ENCODE measurements at places on chromosomes 2 and 18. TPM values are rescaled to one million over a fixed set of nuclear protein-coding genes. Genes with fewer than 3 reads are reported as not detected.
A peak's percentile ranks its signal among the peaks of the same experiment; 100 is the strongest.

Gene CNGA3
- 0.11 TPM for total RNA-seq

Gene LONRF2
- total RNA-seq = 43.2 TPM

Gene MALL
- total RNA-seq = 2.7 TPM

DNA sequence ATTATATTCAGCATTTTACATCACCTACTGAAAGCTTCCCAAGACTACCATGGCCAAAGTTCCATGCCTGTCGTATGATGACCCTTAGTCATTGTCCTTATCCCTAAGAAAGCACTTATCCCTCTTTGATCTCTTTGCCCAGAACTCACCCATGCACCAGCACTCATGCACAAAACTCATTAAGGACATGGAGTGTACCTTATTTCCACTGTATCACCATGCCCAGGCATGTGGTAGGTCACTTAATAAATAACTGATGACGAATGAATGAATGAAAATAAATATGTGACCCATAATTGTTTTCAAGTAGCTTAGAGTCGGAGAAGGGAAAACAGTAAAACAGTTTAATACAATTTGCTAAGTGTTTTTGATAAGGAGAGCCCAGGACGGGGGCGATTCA, 220.1 kb downstream of the IKZF2 start:
- H3K4me1 ChIP-seq = no peaks in the 10 kb centered on the region
- no peak overlapping the region for H3K4me3 ChIP-seq
- no peak overlapping the region for H3K27ac ChIP-seq

- H3K27me3 ChIP-seq = no peaks in the 10 kb centered on the region
- H3K36me3 ChIP-seq = no peaks in the 10 kb centered on the region
- no peak overlapping the region for H3K4me3 ChIP-seq
- H3K4me1 ChIP-seq = no peaks in the 10 kb centered on the region
- DNase-seq = no peak
These were observed 536.1 kb downstream of the SLC4A3 start for GRCh38 chr2:220163486-220163885.

DNA sequence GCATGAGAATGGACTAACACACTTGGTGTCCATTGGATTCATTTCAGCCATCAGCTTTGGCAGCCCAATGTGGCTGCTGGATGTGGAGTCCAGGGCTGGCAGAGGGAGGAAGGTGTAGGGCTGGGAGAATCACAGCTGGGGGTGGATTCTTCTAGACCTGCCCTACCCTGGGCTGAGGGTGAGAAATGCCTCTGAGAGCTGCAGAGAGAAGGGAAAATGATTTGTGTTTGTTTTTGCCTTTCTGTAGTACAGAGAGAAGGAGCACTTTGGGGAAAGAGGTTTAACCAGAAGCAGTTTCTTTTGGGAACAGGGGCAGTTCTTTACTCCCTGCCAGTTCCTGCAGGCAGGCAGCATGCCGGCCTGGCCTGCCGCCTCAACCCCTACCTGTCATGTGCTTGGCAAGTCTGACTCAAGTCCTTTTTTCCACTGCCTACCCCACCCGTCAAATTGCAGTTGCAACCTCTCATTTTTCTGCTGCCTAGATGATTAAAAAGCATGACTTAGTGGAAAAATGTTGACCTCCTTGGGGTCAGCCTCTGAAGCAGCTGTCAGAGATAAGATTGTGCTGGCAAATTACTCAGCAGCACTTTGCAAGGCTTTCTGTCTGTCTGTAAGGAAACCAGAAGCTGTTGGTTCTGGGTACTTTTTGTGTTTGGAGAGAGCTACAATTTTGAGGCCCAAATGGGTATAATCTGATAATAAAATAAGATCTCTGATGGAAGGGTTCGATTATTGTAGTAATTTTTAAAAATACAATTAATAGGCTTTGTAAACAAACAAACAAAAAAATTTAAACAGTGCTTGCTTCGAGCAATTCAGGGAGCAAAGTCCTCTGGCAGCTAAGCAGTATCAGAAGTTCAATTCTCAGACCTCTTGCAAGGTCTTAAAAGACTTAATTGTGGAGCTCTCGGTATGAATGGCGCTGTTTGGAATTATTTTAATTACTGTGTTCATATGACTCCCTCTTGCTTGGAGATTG, 21.7 kb downstream of the LBH start:
- DNase-seq = peak; percentile 95
- H3K4me1 ChIP-seq = peaks cover 38% of the 10 kb centered on the region
- no peaks in the 10 kb centered on the region for H3K27me3 ChIP-seq
- H3K36me3 ChIP-seq = no peaks in the 10 kb centered on the region
- peak overlapping the region; percentile 35 for H3K27ac ChIP-seq

GRCh38 chr2:235848055-235848454, 320.1 kb downstream of the GBX2 start:
- H3K27ac ChIP-seq = no peak overlapping the region
- DNase-seq = no peak
- H3K27me3 ChIP-seq = no peaks in the 10 kb centered on the region
- H3K4me1 ChIP-seq = no peaks in the 10 kb centered on the region
- no peak overlapping the region for H3K4me3 ChIP-seq
- H3K36me3 ChIP-seq = no peaks in the 10 kb centered on the region

- H3K4me3 ChIP-seq = no peak overlapping the region
- H3K27me3 ChIP-seq = no peaks in the 10 kb centered on the region
These were observed 36.0 kb upstream of the TTC27 start for GRCh38 chr2:32591669-32592463.

DNA sequence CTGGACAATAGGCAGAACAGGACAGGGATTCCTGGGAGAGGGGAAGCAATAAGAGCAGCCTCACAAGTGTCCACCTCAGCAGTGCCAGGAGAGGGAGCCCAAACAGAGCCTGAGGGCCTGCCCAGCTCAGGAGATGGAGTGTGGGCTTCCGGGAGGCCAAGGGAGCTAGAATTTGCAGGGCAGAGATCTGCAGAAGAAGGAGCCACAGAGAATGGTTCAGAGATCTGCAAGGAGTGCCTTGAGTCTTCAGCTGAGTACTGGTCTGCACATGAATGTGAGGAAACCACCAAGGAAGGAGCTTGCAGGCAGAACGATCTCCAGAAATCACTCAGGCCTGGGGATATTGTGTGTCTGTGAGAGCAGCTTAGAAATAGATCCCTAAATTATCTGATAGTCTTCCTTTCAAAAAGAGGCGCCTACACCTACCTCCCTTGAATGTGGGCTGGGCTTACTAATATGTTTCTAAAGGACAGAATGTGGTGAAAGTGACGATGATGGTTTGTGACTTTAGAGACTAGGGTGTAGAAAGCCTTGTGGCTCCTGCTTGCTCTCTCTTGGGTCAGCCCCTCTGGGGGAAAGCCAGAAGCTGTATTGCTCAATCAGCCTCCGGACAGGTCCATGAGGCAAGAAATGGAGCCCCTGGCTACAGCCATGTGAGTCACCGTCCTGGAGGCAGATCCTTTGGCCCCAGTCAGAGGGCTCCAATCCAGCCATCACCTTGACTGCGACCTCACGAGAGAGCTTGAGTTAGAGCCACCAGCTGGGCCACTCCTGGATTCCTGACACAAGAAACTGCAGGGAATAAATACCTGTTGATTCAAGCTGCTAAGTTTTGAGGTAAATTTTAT, 7.6 kb upstream of the LPIN1 start:
- H3K4me3 ChIP-seq = no peak overlapping the region
- peak overlapping the region; percentile 19 for H3K27ac ChIP-seq
- no peaks in the 10 kb centered on the region for H3K4me1 ChIP-seq
- H3K36me3 ChIP-seq = no peaks in the 10 kb centered on the region
- DNase-seq = peak; percentile 94
- no peaks in the 10 kb centered on the region for H3K27me3 ChIP-seq

DNA sequence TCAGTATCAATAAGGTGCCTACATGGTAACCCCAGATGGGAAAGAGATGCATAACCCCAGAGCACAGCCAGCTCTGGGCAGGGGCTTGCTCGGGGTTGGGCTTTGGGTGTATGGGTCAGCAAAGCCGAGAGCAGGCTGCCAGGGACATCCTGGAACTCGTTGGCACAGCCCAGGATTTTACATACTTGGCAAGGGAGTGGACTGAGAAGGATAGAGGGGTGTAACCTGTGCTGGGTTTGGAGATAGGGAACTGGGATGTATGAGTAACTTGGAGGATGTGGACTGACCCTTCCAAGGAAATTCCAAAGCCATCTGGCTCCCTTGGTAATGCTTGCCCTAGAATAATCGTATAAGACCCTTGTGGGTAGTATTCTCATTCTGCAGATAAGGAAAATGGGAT, 44.2 kb downstream of the GPR39 start:
- DNase-seq = no peak
- H3K36me3 ChIP-seq = no peaks in the 10 kb centered on the region
- no peak overlapping the region for H3K4me3 ChIP-seq
- H3K4me1 ChIP-seq = no peaks in the 10 kb centered on the region
- no peak overlapping the region for H3K27ac ChIP-seq

Gene TCF7L1
- 0.36 TPM for total RNA-seq

DNA sequence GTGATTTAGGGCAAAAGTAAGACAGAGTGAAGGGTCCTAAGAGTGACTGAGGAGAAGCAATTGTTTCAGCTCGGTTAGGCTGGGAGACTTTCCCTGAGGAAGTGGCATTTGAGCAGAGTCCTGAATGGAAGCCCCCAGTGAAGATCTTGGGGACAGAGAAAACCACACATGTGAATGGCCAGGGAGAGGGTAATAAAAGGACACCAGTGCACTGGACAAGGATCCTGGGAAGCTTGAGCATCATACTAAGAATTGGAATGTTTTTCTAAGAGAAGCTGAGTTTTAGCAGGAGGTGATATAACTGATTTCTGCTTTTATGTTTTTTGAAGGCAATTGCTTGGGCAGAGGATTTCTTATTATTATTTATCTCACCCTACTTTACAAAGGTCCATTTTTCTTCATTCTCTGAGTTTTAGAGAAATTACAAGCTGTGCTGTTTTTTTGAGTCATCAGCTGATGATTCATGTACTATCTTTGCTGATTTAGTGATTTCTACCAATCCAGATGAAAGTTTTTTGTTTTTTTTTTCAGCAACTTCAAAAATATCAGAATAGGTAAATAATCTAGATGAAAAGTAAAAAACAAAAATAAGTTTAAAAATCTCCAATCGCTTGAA, 43.5 kb downstream of the MFSD6 start:
- H3K4me3 ChIP-seq = no peak overlapping the region
- H3K27me3 ChIP-seq = no peaks in the 10 kb centered on the region
- H3K36me3 ChIP-seq = no peaks in the 10 kb centered on the region
- H3K27ac ChIP-seq = peak overlapping the region; percentile 38
- peaks cover 27% of the 10 kb centered on the region for H3K4me1 ChIP-seq
- no peak for DNase-seq

Gene CERS6
- total RNA-seq = 29.6 TPM

- no peak overlapping the region for H3K27ac ChIP-seq
- H3K4me1 ChIP-seq = no peaks in the 10 kb centered on the region
- H3K27me3 ChIP-seq = no peaks in the 10 kb centered on the region
- no peaks in the 10 kb centered on the region for H3K36me3 ChIP-seq
- H3K4me3 ChIP-seq = no peak overlapping the region
These were observed 1354.6 kb upstream of the NRXN1 start for GRCh38 chr2:52386433-52387030.

DNA sequence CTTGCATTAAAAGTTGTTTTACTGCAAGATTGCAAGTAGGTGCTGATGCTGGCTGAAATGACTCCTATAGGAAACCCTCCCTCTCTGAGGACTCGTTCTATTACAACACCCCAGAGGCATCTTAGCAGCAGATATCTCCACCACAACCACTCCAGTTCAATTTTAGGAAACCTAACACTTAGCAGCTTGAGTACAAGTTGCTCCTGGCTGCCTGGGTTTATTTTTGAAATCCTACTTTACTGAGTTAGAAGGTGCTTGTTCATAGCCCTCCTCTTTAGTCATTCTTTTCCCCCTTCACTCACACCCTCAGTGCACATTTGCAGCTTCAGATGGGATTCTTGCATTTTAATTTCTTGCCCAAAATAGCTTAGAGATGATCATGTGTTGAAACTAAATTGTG, 111.5 kb downstream of the MTCL1 start:
- no peaks in the 10 kb centered on the region for H3K36me3 ChIP-seq
- H3K4me1 ChIP-seq = no peaks in the 10 kb centered on the region
- no peak for DNase-seq
- no peak overlapping the region for H3K27ac ChIP-seq

Gene RAB11FIP5
- total RNA-seq = 21.1 TPM

Gene ST8SIA3
- 0.06 TPM for total RNA-seq

DNA sequence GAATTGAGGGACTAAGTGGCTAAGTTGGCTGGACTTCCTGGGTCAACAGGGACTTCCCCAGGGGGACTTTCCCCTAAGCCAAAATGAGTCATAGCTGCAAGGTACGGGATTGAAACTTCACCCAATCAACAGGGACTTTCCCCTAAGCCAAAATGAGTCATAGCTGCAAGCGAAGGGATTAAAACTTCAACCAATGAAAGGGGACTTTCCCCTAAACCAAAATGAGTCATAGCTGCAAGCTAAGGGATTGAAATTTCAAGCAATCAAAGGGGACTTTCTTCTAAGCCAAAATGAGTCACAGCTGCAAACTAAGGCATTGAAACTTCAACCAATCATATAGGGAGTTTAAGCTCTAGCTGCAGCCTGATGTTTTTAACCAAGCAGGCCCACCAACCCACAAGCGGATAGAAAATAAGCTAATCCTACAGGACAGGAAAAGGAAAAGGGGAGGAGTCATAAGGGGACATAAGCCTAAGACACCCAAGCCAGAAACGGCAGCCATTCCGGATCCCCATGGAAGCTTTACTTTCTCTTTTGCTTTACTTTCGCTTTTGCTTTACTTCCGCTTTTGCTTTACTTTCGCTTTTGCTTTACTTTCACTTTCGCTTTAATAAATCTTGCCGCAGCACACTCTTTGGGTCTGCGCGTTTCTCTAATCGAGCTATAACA, 1375.4 kb upstream of the CELF4 start:
- H3K27ac ChIP-seq = no peak overlapping the region
- no peaks in the 10 kb centered on the region for H3K4me1 ChIP-seq
- H3K4me3 ChIP-seq = no peak overlapping the region
- no peak for DNase-seq
- H3K36me3 ChIP-seq = no peaks in the 10 kb centered on the region

DNA sequence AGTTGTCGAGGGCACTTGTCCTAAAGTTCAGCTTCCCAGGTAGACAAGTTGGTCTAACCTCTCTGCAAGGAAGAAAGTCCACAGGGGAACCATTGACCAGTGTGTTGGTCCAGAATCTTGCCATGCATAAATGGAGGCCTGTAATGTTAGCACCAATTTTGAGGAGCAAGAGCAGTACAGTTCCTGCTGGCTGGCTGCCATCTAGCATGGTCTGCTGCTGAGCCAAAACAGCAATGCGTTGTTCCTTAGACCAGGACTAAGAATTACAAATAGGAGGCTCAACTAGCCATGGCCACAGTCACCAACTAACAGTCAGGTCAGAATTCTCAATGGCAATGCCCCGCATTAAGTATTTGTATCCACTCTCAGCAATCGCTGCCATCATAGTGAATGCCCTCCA, 72.8 kb upstream of the WIPF1 start:
- no peaks in the 10 kb centered on the region for H3K27me3 ChIP-seq
- H3K36me3 ChIP-seq = no peaks in the 10 kb centered on the region
- H3K27ac ChIP-seq = no peak overlapping the region
- H3K4me1 ChIP-seq = no peaks in the 10 kb centered on the region
- H3K4me3 ChIP-seq = no peak overlapping the region

Gene NXPH2
- not detected for total RNA-seq

- H3K27me3 ChIP-seq = no peaks in the 10 kb centered on the region
- no peaks in the 10 kb centered on the region for H3K4me1 ChIP-seq
- DNase-seq = peak; percentile 82
- H3K36me3 ChIP-seq = no peaks in the 10 kb centered on the region
These were observed 121.0 kb downstream of the GYPC start for GRCh38 chr2:126776692-126777619.
